T follicular helper cell (primary cell): ENCODE measurements at places on chromosomes 5 and 9.

GRCh38 chr9:137544176-137544760 lies 5.9 kb downstream of the PNPLA7 start:
- DNase-seq: no peak

DNA sequence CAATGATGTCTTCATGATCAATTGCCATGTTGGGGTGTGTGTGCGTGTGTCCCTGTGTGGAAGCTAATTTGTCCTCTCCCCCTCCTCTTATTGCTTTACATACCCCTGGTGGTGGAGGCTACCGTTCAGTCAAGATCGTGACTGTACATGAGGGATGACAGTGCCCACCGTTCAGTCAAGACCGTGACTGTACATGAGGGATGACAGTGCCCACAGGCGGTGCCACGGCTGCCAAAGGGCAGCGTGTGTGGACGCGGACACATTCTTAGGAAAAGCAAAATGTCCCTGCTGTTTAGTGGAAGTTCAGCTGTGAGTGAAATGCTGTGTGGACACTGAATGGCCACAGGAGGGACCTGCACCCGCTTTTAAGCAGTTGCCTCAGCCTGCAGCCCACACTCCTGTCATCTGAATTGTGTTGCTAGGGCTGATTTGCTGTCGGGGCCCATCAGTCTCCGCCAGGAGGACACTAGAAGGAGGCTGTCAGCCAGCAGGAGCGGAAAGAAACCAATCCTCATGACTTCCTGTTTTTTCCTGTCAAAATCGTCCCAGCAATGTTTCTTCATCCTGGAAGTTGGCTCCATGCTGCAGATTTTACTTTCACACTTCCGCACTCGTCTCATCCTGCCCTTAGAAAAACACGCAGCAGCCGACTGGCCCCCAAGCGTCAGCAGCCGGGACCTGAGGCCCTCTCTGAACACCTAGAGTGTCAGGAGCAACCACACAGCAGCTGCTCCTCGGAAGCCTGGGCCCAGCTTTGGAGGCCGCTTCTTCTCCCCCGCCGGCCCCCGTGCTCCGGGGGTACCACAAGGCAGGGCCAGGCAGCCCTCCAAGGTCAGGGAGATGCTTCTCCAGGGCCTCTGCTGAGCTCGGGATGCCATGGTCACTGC lies 9.1 kb downstream of the OR2V1 start:
- DNase-seq: no peak

DNA sequence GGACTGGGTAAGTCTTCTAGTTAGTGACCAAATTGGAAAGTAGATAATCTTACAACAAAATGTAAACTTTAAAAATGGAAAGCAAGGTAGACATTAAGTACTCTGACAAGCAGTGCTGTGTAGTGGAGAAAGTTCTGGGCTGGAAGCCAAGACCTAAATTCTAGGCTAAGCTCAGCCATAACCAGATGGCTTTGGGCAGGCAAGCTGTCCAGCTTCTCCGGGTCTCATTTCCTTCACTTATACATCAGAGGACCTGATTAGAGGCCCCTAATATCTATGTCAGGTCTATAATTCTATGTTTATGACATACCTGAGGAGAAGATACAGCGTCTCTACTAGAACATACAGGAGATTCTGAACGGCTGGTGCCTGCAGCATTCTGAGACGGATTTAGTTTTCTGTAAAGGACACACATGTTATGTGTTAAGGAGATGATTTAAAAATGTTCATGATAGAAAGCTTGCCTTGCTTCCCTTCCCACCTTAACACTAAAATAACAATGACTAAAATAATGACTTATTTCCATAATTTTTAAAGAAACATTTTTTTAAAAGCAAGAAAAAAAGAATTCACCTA lies 61.2 kb downstream of the ELL2 start:
- DNase-seq: no peak

- no peak for DNase-seq
These were observed 8.9 kb upstream of the SPATA31E1 start for GRCh38 chr9:87873607-87874303.

DNA sequence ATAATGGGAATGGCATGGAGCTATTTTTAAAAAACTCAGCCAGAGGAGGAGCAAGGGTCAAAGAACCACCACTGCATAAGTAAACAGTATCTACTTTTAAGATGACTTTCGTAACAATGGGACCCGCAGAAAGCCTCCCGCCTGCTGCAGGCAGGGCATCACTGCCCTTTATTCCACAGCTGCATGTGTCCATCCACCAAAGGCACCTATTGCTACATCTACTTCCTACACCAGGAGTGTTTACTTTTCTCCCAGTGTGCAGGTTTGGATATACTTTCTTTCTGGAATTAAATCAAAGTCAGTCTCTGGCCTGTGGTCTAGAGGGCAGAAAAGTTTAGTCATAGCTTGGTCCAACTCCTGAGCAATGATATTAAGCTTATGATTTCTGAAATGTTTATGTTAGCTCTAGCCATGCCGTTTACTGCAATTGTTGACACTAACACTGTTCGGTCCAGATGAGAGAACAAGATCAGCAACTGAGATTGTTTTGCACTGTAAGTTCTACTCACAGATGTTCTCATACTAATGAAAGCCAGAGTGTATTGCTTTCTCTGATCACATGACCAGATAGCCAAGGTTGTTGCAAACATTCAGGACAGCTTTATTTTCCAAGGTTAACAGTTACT lies 391.5 kb downstream of the FGF10 start:
- no peak for DNase-seq

- no peak for DNase-seq
These were observed 629 bp downstream of the ZBTB26 start for GRCh38 chr9:122930541-122931225.

- DNase-seq: no peak
These were observed 213.2 kb downstream of the TRIO start for GRCh38 chr5:14356305-14356704.

GRCh38 chr9:99561509-99561917 lies 260.2 kb upstream of the NR4A3 start:
- no peak for DNase-seq

GRCh38 chr9:12815888-12816287 lies 41.1 kb downstream of the LURAP1L start:
- no peak for DNase-seq

GRCh38 chr9:2790466-2790865 lies 53.4 kb downstream of the PUM3 start:
- DNase-seq: no peak

- DNase-seq: no peak
These were observed 347.2 kb upstream of the CD180 start for GRCh38 chr5:67543720-67544270.

GRCh38 chr5:123874600-123875201 lies 362.7 kb downstream of the CSNK1G3 start:
- DNase-seq: no peak

- no peak for DNase-seq
These were observed 8.8 kb downstream of the TENT2 start for GRCh38 chr5:79621056-79621455.

DNA sequence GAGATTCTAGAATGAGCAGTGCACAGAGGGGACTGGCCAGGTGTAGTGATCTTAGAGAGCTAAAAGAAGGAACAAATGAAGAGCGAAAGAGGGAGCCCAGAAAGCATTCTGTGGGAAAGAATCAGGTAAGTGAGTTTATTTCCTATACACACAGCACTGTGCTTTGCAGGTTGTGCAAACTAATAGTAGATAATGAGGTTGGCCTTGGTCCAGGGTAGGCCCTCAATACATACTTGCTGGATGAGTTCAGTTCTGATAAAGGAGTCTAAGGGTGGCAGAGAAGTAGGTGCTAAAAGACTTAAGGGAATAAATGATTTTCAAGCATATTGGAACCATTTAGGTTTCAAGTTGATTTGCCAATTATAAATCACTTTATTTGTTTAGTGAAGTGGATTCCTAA lies 122.0 kb downstream of the NPR3 start:
- no peak for DNase-seq

DNA sequence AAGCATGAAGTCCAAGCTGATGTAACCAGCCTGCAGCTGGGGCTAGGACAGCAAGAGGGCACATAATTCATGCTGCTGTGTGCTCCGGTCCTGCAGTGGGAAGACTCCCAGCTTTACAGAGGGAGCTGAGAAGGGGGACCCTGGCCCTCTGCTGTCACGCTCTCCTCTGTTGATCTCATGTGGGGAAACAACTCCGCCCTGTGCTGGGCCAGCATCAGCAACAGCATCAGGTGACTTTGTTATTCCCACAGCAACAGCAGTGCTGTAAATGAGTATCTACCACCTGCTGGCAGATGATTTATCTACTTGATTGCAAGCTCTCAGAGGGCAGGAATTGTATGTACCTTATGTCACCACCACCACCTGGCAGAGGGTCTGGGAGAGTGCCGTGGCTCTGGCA lies 176.2 kb downstream of the COL23A1 start:
- no peak for DNase-seq

DNA sequence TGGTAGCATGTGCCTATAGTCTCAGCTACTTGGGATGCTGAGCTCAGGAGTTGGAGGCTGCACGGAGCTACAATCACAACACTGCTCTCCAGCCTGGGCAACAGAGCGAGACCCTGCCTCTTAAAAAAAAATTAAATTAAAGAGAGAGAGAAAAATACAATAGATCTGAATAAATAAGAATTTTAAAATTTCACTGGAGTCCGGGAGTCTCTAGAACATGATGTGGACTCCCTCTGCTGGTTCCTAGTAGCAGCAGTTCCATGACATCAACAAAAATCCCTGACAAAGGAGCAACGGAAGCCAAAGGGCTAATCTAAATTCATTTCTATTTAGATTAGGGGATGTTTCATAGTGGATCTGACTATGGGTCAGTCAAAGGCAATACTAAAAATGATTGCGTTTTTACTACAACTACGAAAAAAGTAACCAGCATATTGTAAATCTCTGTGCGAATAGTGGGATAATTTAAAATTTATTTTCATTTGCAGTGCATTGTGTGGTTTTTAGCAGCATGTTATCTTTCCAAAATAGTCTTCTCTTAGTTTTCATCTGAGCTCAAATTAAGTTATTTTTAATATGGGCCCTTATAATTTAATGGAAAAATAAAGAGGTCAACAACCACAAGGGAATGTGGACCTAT lies 6.7 kb downstream of the INIP start:
- DNase-seq: no peak

- no peak for DNase-seq
These were observed 115.4 kb downstream of the HSD17B3 start for GRCh38 chr9:96186591-96187011.

- no peak for DNase-seq
These were observed 96.1 kb downstream of the ZNF462 start for GRCh38 chr9:106958955-106959657.

DNA sequence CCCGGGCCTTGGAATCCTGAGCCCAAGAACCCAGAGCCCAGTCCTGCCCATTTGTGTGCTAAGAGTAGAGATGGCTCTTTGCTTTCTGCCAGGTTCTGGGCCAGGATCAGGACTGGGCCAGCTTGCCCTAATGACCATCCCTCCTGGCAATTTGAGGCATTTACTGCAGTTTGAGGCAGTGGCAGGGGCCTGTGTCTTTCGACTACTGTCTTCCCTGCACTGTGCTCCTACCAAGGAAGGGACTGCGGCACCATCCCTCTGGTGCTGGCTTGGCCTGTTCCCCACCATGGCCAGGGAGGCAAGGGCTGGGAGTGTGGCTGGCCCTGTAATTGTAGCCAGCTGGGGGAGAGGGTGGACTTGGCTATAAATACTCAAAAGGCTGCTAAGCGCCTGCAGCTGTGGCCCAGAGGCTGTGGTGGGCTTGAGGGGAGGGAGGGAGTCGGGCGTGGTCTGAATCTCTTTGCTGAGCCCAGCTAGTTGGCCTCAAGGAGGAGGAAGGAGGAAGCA lies 4.6 kb downstream of the ENHO start:
- no peak for DNase-seq

DNA sequence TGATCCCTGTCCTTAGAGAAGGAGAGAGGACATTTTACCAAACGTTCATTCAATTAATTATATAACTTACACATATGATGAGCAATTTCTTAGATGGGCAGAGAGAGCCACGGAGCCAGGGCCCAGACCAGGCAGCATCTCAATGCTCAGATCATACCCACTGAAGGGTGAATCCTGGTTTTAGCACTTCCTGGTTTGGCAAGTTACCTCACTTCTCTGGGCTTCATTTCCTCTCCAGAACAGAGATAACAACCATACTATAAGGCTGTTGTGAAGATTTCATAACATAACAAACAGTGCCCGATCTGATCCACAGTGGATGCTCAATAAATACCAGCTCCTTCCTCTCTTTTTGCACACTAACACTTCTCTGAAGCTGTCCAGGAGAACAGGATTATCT lies 271.1 kb downstream of the DENND1A start:
- DNase-seq: no peak

- no peak for DNase-seq
These were observed 131.6 kb downstream of the PJA2 start for GRCh38 chr5:109278141-109278540.

GRCh38 chr9:127022913-127023660 lies 99.3 kb downstream of the ANGPTL2 start:
- DNase-seq: no peak

DNA sequence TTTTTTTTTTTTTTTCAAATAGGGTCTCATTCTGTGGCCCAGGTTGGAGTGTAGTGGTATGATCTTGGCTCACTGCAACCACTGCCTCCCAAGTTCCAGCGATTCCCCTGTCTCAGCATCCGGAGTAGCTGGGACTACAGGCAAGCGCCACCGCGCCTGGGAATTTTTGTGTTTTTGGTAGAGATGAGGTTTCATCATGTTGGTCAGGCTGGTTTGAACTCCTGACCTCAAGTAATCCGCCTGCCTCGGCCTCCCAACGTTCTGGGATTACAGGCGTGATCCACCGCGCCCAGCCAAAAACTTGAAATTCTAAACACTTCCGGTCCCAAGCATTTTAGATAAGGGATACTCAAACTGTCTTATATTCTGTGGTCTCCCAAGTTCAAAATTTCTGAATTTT lies 718.9 kb upstream of the MEF2C start:
- DNase-seq: no peak

- DNase-seq: no peak
These were observed 316.7 kb upstream of the TLE4 start for GRCh38 chr9:79254900-79255650.

GRCh38 chr5:169347786-169348185 lies 46.8 kb upstream of the SLIT3 start:
- DNase-seq: no peak

DNA sequence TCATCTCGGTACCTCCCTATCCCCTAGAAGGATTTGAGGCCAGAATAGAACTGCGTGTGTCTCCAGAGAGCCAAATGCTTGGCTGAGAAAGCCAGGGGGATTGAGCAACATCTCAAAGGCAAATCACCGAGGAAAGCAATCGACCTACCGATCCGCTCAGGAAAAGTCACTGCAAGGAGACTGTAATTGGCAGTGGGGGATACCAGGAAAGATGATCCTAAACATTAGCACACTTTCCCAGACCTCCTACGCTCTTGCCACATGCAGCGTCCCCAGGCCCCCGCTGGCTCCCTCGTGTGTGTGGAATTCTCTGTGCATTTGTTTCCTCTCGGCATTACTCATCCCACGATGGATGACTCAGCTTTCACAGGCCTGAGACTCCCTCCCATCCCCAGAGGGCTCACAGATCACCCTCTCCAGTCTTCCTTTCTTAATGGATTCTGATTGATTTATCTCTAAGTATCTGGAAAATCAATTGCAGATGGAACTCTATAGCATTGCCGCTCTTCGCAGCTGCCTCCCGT lies 82.2 kb upstream of the ICE1 start:
- DNase-seq: no peak
